Calu3 (cell line): ENCODE measurements at places on chromosomes 6 and 20.

- DNase-seq = no peak
Measured at GRCh38 chr6:149284904-149285303, 32.6 kb upstream of the TAB2 start.

- DNase-seq = no peak
Measured at GRCh38 chr6:32432050-32432450, 7.6 kb upstream of the HLA-DRA start.

- DNase-seq = no peak
Measured at GRCh38 chr6:46715141-46715540, 20.0 kb downstream of the PLA2G7 start.

DNA sequence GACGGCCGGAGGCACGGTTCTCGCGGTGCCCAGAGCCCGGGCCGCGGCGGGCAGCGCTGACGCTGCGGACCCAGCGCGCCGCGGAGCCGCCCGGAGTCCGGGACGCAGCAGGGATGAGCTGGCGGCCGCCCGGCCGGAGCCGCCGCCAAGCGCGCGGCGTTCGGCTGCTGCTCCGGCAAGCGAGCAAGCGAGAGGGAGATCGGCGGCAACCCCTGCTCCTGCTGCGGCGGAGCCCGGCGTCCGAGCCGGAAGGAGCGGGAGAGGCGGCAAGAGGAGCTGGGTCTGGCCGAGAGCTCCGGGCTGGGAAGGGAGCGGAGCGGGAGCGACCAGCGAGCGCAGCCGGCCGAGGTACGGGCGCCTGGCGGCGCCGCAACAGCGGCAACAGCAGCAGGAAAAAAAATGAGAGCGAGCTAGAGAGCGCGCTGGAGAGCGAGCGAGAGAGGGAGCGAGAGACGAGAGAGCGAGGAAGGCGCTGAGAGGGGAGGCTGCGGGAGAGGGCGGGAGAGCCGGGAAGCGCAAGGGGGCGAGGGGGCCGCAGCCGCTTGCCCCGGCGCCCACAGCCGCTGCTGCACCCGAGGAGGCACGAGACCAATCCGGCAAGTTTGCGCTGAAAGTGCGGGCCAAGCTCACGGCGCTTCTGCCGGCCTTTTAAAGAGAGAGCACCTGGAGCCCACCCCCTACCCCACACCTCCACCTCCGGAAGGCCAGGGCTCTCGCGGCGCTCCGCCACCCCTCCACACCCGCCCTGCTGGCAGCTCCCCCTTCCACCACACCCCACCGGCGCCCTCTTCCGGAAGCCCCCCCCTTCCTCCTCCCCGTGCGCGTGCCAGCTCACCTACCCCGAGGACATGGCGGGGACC, 496 bp downstream of the GRM4 start:
- DNase-seq = peak; percentile 63

DNA sequence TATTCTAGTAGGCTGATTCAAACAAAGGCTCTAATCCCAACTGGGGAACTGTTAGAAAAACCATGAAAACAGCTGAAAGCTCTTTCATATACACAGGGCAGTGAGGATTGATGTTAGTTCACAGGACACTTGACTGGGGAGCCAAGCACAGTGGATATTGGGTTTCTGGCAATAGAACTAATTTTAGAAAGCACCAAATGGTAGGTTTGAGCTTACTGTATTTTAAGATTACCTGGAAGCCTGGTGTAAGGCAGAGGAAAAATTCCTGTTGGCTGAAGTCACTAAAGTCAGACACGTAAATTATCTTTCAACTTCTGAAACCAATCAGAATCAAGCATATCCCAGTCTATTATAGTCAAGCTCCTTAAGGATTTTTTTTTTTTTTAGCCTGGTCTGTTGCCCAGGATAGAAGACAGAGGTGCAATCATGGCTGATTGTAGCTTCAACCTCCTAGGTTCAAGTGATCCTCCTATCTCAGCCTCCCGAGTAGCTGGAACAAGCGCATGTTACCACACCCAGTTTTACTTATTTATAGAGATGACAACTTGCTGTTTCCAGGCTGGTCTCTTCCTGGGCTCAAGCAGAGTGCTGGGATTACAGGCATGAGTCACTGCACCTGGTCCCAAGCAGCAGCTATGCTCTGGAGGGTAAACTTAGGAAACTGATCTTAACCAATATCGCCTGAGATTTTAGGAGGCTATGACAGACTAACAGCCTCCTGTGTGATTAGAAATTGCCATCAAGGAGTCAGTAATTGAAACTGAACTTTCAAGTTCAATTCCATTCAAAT, 32.5 kb upstream of the SYNCRIP start:
- peak; percentile 28 for DNase-seq

GRCh38 chr20:47167846-47168245, 188.7 kb downstream of the ZMYND8 start:
- no peak for DNase-seq

- no peak for DNase-seq
Measured at GRCh38 chr6:143323729-143324470, 126.6 kb downstream of the ADAT2 start.

DNA sequence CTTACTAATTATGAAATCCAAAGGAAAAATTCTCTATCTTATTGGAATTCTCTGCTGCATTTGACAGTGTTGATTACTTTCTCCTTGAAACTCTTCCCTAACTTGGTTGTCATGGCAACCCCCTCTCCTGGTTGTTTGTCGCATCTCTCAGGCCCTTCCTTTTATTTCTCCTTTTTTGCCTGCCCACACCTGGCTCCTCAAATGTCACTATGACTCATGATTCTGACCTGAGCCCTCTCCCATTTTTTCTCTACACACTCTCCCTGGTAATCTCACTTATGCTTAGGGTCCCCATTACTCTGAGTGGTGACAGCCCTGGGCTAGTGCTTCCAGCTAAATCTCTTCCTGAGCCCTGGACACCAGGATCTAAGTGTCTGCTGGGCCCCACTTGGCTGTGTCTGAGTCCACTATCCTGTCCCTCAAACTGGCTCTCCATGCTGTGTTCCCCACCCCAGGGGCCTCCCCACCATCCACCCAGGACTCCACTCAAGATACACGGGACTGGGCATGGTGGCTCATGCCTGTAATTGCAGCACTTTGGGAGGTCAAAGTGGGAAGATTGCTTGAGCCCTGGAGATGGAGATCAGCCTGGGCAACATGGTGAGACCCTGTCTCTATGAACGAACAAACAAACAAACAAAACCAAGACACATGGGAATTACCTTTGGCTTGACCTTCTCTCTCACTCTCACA, 16.5 kb upstream of the NNAT start:
- no peak for DNase-seq

DNA sequence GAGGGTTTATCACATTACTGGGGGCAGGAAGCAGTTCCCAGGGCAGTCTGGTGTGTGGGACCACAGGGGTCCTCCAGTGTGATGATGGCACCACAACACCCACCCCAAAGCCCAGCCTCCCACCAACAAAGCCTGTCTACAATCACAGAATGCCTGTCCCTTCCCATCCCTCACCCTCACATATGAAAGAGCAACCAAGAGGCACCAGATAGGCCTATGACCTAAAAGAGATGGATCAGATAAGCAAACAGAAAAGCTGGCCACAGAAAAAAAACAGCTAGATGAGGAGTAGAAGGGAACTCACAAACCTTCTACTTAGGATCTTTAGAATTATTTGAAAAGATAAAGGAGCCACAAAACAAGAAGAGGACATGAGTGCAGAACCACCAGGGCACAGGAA, 54.3 kb downstream of the SERAC1 start:
- no peak for DNase-seq

- DNase-seq = peak; percentile 45
Measured at GRCh38 chr20:42018979-42019378, 400.8 kb upstream of the CHD6 start.

DNA sequence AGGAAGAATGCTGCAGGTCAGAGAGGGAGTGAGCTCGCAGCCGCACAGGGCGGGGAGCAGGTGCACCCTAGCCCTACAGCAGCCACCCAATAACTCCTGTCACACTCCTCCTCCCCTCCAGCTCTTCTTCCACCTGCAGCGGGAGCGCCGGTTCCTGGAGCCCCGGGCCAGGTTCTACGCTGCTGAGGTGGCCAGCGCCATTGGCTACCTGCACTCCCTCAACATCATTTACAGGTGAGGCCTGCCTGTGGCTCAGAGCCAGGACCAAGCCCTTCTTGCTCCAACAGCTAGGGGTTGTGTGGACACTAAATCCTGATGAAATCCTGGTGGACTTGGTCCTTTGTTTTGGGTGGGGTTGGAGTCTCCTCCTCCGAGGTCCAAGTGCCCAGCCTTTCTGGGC, 11.7 kb downstream of the SGK2 start:
- no peak for DNase-seq

GRCh38 chr6:10425975-10426780, 11.3 kb upstream of the TFAP2A start:
- DNase-seq = peak; percentile 84

GRCh38 chr6:109485266-109485935, 2.4 kb upstream of the ZBTB24 start:
- no peak for DNase-seq

DNA sequence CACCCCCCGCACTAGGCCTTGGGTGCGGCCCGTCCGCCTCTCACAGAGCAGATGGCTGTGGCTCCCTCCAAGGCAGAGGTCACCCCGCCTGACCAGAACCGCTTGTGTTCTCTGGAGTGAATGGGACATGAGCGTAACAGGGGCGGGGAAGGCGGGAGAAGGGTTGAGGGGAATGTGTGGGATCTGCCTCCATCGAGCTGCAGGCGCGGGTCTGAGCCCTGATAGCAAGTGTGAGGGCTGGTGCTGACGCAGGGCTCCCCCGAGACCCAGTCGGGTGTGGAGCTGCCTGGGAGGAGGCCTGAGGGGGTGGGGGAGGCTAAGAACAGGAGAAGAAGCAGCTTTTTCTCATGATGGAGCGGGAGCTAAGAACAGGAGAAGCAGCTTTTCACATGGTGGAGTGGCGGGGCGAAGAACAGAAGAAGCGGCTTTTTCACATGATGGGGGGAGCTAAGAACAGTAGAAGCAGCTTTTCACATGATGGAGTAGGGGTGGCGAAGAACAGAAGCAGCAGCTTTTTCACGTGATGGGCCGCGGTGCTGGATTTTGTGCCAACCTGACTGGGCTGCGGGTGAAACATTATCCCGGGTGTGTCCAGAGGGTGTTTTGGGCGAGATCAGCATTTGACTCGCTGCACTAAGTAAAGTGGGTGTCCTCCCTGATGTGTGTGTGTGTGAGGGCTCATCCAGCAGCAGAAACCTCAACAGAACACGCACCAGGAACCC, 169.3 kb downstream of the TTLL2 start:
- no peak for DNase-seq

GRCh38 chr6:170125456-170126300, 165.2 kb downstream of the DLL1 start:
- no peak for DNase-seq

DNA sequence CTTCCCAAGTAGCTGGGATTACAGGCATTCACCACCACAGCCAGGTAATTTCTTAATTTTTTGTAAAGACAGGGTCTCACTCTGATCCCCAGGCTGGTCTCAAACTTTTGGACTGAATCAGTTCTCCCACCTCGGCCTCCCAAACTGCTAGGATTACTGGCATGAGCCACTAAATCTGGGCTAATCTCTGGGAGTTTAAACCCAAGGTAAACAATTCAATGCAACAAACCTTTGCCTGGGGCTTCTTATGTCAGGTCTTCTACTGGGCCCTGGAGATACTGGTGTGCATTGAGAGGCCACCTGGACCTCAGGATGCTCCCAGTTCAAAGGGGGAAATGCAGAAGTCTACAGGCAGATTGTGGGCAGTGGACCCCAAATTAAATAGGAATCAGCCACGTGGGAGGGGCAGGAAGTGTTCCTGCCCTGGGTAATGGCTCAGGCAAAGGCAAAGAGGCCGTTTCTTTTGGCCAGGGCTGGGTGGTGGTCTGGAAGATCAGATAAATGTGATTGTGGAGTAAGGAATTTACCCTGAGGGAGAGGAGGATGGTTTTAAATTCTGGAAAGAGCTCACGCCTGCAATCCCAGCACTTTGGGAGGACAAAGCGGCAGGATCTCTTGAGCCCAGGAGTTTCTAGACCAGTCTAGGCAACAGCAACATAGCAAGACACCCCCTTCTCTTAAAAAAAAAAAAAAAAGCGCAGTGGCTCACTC, 1.3 kb upstream of the MYBL2 start:
- no peak for DNase-seq

DNA sequence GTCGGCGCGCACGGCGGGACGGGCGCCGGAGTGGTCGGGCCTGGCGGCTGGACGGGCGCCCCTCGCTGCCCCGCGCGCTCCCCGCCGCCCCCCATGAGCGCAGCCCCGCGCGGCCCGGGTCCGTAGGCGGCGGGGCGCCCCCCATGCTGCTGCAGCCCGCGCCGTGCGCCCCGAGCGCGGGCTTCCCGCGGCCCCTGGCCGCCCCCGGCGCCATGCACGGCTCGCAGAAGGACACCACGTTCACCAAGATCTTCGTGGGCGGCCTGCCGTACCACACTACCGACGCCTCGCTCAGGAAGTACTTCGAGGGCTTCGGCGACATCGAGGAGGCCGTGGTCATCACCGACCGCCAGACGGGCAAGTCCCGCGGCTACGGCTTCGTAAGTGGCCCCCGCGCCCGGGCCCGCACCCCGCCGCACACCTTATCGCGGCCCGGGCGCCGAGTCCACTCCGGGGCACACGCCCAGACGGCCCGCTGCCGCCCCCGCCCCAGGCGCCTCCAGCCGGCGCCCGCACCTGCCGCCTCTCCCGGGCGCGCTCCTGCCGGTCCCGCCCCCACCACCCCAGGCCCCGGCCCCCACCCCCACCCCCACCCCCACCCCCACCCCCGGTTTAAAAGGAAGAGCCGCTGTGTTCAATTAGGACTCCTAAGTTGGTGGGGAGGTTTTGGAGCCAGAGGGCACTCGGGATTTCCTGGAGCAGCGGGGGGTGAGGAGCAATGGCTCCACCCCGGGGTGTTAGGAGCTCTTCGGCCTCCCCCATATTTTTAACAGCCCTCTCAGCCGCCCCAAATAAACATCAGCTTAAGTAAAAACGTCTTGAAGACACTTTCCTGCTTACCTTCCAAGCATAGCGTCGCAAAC, 474 bp downstream of the RBM38 start:
- peak; percentile 19 for DNase-seq

DNA sequence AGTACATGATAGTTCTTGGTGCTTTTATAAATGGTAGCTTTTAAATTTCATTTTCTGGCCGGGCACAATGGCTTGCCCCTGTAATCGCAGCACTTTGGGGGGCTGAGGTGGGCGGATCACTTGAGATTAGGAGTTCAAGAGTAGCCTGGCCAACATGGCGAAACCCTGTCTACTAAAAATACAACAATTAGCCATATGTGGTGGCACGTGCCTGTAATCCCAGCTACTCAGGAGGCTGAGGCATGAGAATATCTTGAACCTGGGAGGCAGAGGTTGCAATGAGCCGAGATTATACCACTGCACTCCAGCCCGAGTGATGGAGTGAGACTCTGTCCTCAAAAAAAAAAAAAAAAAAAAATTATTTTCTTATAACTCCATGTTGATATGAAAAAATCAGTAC, 36.0 kb downstream of the LRRN4 start:
- DNase-seq = no peak

DNA sequence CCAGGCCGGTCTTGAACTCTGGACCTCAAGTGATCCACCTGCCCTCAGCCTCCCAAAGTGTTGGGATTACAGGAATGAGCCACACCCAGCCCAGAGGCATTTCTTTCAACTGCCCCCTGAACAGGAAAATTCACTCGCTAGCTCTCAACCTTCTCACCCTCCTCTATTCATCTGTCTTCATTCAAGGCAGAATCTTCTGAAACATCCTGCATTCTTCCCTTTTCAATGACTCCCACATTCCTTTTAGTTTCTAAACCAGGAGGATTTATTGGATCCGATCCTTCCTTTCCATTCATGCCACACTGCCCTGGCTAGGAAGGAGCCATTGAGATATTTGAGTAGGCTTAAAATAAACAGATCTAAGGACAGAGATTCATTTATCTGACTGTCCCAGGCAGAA, 52.9 kb downstream of the C6orf52 start:
- no peak for DNase-seq
